ENCODE measurements at places on chromosomes 6 and 20. TPM values are rescaled to one million over a fixed set of nuclear protein-coding genes. Genes with fewer than 3 reads are reported as not detected.

Gene ADGRF1
- not detected for total RNA-seq

Gene SNX9
- total RNA-seq: 54.5 TPM

Gene LRRC73
- total RNA-seq: 0.58 TPM

Gene TSHZ2
- not detected for total RNA-seq

- DNase-seq: no peak
Observed at GRCh38 chr6:159084493-159085091, 39.8 kb upstream of the TAGAP start.

DNA sequence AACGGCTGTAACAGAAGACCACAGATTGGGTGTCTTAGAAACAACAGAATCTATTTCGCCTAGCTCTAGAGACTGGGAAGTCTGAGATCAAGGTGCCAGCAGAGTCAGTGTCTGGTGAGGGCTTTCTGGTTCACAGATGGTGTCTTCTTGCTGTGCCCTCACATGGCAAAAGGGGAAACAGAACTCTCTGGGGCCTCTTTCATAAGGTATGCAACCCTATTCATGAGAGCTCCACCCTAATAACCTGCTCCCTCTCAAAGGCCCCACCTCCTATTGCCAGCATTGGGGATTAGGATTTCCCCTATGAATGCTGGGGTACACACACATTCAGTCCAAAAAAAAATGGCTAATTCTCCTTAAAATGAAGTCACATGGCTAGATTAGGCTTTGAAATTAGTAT, 10.0 kb downstream of the TXNDC5 start:
- peak; percentile 39 for DNase-seq

DNA sequence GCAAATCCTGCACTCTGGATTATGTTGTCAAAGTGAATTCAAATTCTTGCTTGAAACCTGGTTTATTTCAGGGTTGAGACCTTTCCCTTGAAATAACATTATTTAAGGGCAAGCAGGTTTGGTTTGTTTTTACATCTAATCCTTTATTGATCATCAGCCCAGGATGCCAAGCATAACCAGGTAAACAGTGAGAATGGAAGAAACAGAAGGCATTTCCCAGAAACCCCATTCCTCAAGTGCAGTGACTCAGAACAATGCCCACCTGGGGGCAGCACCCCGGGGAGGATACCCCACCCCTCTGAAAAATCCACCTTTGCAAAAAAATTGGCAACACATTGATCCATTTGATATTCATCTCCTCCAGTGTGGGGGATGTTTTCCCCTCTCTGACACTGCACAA, 32.5 kb downstream of the POFUT1 start:
- no peak for DNase-seq

DNA sequence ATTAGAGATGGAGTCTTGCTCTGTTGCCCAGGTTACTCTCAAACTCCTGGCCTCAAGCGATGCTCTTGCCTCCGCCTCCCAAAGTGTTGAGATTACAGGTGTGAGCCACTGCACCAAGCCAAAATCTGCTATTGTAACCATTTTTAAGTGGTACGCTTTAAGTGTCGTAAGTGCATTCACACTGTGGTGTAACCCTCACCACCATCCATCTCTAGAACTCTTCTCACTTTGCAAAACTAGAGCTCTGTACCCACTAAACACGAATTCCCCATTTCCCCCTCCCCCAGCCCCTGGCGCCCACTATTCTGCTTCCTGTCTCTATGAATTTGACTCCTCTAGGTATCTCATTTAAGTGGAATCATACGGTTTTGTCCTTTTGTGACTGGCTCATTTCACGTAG, 2.8 kb upstream of the FAM83C start:
- no peak for DNase-seq

- DNase-seq: no peak
Observed at GRCh38 chr6:44007818-44008621, 119.2 kb downstream of the MRPL14 start.
